ENCODE measurements at places on chromosomes 16 and 17.

GRCh38 chr17:47654991-47655390 is 5.3 kb downstream of the KPNB1 start:
- DNase-seq: no peak

- DNase-seq: no peak
These were observed 388 bp downstream of the RHBDL3 start for GRCh38 chr17:32266051-32266388.

DNA sequence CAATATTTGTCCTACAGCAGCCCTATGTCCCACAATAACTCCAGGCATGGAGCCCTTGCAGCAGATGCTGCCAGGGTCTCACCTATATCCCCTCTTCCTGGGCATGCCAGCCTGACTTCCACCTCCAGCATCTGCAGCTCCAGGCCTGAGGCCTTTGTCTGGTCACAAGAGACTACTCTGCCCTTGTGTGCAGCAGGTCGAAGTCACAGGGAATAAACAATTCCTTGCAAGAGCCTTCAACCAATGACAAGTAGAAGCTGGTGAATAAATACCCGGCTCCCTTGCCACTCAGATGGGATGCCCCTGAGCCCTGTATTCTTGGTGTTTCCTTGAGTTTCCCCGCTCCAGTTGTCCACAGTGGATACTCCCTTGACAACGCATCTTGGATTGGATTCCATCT is 23.0 kb downstream of the CES1 start:
- no peak for DNase-seq

DNA sequence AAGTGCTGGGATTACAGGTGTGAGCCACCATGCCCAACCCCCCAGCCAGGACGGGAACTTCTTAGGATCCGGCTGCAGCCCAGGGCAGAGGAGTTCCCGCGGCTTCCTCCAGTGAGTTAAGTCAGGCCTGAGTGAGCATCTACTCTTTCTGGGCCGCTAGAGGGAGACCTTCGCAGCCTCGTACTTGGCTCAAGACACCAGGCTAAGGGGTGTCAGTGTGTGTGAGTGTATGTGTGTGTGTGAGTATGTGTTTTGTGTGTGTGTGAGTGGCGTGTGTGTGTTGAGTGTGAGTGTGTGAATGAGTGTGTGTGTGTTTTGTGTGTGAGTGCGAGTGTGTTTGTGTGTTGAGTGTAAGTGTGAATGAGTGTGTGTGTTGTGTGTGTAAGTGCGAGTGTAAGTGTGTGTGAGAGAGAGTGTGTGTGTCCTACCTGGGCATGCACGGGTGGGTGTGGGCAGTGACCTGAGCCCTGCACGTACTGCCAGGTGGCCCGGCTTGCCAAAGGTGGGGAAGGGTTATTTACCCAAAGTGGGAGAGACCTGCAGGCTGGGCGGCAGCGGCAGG is 58.5 kb downstream of the TMEM235 start:
- DNase-seq: peak; percentile 90

- DNase-seq: no peak
These were observed 299.8 kb upstream of the ZFHX3 start for GRCh38 chr16:73347500-73348375.

- no peak for DNase-seq
These were observed 7.2 kb downstream of the KRT38 start for GRCh38 chr17:41433586-41433985.

- no peak for DNase-seq
These were observed 333.1 kb downstream of the BCAS3 start for GRCh38 chr17:61010661-61011170.

GRCh38 chr16:9002042-9002441 is 38.3 kb upstream of the USP7 start:
- no peak for DNase-seq

DNA sequence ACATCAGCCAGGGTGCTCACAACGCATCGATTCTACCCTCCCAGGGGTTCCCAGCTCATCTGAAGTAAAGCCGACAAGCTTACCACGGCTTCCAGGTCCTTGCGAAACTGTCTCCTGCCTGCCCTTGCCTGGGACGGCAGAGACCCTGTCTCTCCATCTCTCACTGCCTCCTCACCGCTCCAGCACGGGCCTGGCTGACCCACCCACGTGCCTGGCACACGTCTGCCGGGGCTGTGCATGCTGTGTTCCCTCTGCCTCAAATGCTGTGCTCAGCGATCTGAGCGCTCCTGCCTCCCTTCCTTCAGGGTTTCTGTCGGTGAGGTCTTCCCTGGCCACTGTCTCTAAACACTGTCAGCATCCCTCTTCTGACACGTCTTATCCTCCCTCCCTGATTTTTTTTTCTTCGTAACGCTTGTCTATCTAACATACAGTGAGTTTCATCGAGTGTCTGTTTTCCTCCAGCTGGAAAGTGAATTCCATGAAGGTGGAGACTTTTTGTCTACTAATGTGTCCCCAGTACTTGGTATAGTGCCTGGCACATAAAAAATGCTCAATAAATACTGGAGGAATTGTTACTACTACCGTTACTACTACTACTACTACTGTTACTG is 208.4 kb downstream of the IRF8 start:
- DNase-seq: no peak

- DNase-seq: no peak
These were observed 409 bp downstream of the ACSF2 start for GRCh38 chr17:50426472-50426782.

GRCh38 chr17:76772842-76773525 is 35.1 kb downstream of the MFSD11 start:
- peak; percentile 89 for DNase-seq

DNA sequence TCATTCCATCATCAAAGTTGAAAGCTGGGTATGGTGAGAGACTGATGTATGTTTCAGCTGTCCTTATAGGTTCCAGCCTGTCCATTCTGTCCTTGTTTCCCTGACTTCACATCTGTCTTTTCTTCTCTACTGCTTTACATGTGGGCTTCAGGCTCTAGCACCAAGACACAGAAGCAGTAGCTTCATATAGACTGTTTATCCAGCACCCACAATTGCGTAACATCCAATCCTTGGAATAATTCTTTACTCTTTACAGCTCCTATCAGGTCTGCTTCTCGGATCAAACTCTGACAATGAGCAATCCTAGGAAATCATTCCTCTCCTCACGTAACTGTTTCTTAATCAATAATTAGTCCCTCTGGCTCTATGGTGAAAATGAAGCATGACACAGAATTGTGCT is 158.9 kb downstream of the CA10 start:
- DNase-seq: no peak

GRCh38 chr17:33945646-33946546 is 309.2 kb upstream of the CCL2 start:
- DNase-seq: no peak

GRCh38 chr17:81394921-81395599 is at the start of gene BAHCC1:
TSS of gene BAHCC1 (plus strand) at chr17:81395457. CDS start at chr17:81399740, 4,283 bp downstream.
- peak; percentile 100 for DNase-seq

DNA sequence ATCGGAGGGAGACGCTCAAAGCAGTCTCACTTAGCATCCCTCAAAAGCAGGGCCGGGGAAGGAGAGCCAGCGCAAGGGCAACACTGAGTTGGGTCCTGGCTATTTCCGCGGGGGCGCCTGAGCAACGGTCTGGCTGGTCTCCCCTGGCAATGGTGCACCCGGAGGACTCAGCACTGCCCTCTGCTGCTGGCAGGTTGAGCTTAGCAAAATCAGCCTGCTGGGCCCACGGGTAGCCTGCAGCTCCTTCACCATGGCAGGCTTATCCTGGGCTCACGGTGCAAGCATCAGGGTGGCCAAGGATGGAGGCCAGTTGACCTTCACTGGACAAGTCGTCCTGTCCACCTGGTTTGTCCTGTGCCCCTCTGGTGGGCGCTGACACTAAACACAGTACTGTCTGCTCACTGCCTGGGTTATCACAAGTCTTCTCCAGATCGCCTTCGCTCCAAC is 14.4 kb upstream of the ALDH3A1 start:
- DNase-seq: peak; percentile 64

Data from epithelial cell of esophagus (primary cell).